Activated CD8-positive, alpha-beta memory T cell treated with anti-CD3 and anti-CD28 coated beads, Interleukin-2, amount 10 ng/mL, durations not matched to agents 7 days and 5 days (primary cell): ENCODE measurements at places on chromosomes 16 and 17. TPM values are rescaled to one million over a fixed set of nuclear protein-coding genes. Genes with fewer than 3 reads are reported as not detected.

BCAS3 gene
- 25.8 TPM for total RNA-seq

POLR2A gene
- 198 TPM for total RNA-seq

RBBP6 gene
- 72.4 TPM for total RNA-seq

CES1 gene
- 2.2 TPM for total RNA-seq

KRTAP4-4 gene
- not detected for total RNA-seq

AGRP gene
- total RNA-seq, result not detected

OTOP2 gene
- total RNA-seq, result not detected

USP6 gene
- total RNA-seq, result 0.07 TPM

USP43 gene
- 0.29 TPM for total RNA-seq
